ENCODE measurements at places on chromosomes 3 and 15.

- DNase-seq: no peak
These were observed 27.5 kb upstream of the DENND4A start for GRCh38 chr15:65819563-65819960.

GRCh38 chr15:66939451-66940023 lies 125.9 kb upstream of the SMAD3 start:
- DNase-seq: no peak

DNA sequence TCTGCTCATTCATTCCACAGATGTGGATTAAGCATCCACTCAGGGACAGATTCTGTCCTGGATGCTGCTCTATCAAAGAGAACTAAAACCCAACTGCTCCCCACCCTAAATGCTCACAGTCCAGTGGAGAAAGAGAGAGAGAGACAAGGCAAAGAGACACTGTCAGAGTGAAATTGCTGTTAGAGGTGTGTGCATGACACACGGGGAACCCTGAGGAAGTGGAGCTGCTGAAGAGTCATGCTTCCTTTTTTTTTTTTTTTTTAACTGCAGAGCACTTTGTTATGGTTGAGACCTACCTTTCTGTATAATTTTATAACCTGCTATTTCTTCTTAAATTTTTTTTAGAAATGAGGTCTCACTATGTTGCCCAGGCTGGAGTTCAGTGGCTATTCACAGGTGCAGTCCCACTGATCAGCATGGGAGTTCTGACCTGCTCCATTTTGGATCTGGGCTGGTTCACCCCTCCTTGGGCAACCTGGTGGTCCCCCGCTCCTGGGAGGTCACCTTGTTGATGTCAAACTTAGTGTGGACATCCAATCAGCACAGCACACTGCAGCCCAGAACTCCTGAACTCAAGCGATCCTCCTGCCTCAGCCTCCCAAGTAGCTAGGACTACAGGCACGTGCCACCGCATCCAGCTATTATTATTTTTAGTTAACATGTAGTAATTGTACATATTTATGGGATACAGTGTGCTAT lies 18.2 kb upstream of the PSTPIP1 start:
- DNase-seq: no peak

GRCh38 chr3:13671482-13672233 lies 122.7 kb downstream of the FBLN2 start:
- no peak for DNase-seq

GRCh38 chr15:91704343-91704742 lies 149.2 kb upstream of the SLCO3A1 start:
- no peak for DNase-seq

DNA sequence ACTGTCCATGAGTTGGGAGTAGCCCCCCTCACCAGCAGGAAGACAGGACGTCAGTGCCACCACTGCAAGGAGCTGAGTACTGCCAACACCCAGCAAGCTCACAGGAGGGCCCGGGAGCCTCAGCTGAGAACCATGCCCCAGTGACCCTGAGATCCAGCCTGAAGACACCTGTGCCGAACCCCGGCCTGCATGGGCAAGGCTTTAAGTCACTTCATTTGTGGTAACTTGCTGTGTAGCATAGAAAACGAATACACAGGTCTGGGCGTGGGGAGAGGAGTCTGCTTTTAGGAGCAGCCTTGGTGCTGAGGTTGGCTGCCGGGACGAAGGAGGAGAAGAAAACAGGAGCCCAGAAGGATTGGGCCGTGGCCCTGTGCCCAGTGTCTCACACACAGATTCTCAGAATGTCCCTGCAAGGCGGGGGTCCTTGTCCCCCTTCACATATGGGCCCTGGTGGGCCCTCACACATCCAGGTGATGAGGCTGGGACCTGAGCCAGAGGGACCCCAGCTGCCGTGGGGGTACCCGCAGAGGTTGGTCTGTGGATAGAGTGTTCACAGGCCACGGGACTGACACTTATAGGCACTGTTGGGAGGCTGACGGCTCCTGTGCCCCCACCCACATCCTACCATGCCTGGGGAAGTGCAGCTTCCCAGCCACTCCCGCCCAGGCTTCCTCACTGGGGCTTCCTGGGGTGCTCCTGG lies 85.3 kb downstream of the PLXNA1 start:
- no peak for DNase-seq

GRCh38 chr3:186361246-186361761 lies 730 bp downstream of the DGKG start:
- DNase-seq: no peak

- no peak for DNase-seq
These were observed 52.8 kb downstream of the RASA2 start for GRCh38 chr3:141539431-141540187.

DNA sequence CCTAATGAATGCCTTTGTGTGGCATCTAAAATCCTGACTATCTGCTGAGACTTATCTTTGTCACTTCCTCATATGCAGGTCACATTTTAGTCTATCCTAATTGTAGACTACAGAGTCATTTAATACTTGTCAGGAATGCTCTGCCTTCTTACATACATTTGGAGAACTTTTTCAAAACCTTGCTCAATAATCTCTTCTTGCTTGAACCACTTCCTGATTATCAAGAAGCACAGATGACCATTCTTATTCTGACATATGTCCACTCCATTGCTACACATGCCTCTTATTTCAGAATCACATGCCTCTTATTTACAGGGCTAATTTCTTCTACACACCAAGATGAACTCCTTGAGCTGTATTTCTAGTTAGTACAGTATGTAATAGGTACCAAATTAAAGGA lies 400.3 kb downstream of the TBC1D5 start:
- no peak for DNase-seq

DNA sequence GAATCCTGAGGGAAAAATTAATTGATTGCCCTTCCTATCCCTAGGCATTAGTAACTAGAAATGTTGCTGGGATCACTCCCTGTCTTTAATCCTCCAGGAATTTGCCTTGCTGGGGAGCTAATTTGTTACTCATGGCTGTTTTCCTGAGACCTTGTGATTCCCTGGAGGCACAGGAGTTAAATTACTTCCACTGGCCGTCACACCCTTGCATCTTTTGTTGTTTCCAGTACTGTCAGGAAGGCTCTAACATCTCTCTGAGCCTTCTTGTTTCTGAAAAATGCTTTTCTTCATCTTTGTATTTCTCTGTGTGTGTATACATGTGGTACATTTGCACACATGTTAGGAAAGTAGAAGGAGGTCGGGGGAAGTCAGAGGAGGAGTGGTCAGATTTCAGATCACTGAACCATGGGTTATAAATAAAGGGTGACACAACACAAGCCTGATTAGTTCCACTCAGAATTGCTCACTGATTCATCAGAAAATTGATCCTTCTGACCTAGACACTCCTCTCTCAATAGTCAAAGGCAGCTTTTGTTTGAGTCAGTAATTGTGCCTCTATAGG lies 23.5 kb upstream of the LRRFIP2 start:
- no peak for DNase-seq

DNA sequence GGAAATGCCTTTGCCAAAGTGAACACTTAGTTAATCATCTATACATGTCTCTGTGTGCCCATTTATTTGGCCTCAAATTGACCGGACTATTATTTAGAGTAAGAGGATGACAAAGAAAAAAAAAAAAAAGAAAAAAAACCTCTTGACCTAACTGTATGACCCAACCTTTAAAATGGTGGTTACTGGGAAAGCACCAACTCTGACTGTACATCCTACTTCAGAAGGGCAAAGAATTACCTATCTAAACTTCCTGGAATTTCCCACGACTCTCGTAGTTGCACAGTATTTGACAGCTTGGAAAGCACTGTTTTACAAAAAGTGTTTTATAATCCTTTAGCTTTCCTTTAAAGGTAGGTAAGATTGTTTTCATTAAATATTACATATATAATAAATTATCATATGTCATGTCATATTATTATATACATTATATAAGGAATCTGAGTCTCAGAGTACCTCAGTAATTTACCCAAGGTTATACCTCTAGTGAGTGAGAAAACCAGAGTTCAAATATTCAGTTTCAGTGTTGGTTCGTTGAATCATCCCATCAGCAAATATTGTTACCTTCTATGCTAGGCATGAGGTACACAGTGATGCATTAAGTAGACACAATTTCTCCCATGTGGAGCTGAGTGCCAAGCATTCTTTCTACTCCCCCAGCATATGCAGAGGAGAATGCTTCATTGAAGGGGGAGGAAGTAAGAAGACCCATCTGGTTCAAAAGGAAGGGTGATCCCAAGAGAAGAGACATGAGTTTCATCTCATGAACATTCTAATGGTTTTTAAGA lies 5.0 kb downstream of the BCL2A1 start:
- DNase-seq: no peak

DNA sequence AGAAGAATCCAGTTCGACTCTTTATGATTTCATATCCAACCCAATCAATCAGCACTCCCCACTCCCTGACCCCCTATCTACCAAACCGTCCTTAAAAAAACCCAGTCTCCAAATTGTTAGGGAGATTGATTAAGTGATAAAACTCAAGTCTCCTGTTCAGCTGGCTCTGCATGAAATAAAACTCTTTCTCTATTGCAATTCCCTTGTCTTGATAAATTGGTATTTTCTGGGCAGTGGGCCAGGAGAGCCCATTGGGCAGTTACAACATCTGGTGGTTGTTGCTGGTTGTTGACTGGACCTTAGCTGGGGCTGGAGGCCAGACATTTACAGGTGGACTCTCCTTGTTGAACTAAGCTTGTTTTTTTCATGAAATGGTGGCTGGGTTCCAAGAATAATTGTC lies 642.3 kb downstream of the ROBO2 start:
- DNase-seq: no peak
